ENCODE measurements at places on chromosomes 16 and 17.
A peak's percentile ranks its signal among the peaks of the same experiment; 100 is the strongest.

GRCh38 chr17:9644910-9645751 lies at the start of gene USP43:
Gene USP43 (plus strand): TSS chr17:9645517. CDS start chr17:9645633, 116 bp downstream.
- peak; percentile 67 for DNase-seq

DNA sequence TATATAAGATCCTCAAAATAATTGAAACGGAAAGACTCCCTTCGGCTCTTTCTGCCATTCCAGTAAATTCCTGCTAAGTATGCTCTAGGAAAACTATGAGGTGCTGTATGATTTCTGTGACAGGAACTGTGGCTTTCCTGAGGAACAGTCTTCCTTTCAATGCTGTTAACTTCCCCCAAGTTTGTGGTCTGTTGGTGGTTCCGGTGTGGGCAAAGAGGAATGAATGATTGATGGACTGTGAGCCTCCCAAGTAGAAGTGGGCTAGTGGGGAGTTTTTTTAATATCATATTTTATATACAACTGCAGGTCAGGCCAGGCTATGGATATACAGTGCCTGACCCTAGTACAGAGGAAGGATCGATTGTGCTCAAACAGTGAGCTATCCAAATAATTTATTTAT lies 560.7 kb upstream of the RBFOX1 start:
- DNase-seq = no peak

- no peak for DNase-seq
Observed at GRCh38 chr16:23384878-23385277, 68.1 kb downstream of the COG7 start.

- DNase-seq = no peak
Observed at GRCh38 chr17:81958633-81959342, 2.2 kb downstream of the NOTUM start.

GRCh38 chr17:77099997-77100396 lies 40.8 kb upstream of the SEC14L1 start:
- no peak for DNase-seq

DNA sequence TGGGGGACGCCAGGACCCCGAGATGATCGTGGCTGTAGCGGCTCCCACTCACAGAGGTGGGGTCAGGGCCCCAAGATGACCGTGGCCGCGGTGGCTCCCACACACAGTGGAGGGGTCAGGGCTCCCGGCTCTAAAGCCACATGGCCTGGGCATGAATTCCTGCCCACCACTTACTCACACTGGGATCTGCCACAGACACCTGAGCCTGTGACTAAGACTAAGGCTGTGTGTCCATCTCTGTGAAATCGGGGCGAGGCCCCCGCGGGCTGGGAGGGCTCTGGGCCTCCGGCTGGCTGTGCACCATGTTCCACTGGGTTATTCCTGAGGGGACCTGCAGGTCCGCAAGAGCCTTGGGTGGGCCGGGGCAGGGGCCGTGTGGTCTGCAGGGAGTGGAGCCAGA lies 18.5 kb downstream of the ZFPM1 start:
- DNase-seq = no peak

GRCh38 chr17:2060681-2061440 lies 6.0 kb downstream of the HIC1 start:
- DNase-seq = no peak

DNA sequence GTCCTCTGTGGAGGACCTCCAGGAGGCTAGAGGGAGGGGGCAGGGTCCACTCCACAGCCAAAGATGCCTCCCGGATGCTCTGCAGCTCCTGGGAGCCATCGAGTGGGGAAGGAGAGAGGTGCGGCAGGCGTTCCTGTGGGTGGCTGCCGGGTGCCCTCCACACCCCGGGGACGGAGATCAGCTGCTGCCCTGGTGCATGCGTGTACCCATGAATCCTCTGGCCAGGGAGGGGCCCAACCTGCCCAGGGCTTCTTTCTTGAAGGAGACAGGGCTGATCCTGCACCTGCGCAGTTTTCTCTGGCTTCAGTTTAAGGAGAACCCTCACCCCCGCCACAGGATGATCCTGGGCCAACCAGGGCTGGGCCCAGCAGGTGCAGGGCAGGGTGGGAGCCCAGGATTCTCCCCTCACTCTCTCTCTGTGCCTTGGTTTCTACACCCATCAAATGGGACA lies 33.5 kb upstream of the DOC2B start:
- no peak for DNase-seq

- DNase-seq = no peak
Observed at GRCh38 chr16:19722981-19723380, 4.9 kb downstream of the IQCK start.

DNA sequence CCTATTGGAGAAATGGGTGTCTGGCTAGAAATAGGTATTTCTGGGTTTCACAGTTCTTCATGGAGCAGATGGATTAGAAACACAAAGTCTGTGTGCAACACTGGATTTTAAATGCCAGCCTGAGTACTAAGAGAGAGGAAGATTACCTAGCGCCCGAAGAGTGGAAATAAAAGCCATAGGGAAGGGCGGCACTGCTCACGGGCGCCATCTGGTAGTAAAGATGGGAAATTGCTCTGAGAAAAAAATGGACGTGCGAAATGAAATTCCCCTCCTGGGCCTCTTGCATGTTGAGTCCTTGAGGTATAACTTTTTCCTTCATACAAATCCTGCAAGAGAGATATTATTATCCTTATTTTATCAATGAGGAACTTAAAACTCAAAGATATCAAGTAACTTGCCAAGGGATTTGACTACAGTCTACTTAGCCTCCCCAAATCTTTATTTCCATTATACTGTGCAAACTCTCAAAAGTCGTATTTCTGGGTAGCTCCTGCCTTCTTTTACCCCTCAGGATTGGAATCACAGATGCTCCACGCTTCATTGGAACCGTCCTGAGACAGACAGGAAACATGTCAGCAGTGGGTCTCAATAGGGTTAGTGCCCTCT lies 72.8 kb downstream of the MMD start:
- DNase-seq = peak; percentile 74

DNA sequence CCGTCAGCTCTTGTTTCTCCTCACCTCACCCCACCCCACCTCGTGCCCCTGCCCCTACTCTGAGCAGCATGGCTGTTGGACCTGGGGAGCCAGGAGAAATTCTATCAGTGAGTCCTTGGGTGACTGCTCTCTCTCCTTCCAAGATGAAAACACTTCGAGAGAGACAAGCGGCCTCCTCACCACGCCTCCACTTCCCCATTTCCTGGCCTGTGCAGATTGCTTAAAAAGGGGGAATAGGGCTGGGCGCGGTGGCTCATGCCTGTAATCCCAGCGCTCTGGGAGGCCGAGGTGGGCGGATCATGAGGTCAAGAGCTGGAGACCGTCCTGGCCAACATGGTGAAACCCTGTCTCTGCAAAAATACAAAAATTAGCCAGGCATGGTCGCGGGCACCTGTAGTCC lies 9.5 kb downstream of the DLX4 start:
- no peak for DNase-seq

DNA sequence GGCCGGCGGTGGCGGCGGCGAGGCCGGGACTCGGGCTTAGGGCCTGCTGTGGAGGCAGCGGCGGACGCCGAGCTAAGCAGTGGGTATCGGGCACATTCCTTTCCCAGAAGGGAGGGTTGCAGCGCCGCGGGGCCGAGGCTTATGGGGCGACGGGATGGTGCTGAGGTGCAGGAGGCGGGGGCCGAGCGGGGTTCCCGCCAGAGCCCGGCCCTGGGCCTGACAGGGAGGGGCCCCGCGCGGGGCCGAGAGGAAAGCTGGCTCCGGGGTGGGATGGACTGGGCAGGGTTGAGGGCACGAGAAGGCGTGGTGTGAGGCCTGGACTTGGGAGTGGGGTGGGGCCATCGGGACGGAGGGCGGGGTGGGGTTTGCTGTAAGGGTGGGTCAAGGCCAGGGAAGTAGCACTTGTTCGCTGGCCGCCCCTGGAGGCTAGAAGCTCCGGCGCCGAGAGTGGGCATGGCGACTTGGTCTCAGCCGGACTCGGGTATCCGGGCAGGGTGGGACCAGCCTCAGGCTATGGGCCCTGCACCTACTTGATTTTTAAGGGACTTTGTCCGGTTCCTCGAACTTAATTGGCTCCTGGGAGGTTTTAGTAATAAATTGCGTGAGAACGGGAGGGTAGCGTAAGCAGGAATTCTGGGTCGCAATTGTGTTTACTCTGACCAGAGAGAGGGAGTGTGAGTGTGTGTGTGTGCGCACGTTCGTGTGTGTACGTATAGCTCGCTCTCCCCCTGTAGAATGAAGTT lies 396 bp downstream of the NFE2L1 start:
- peak; percentile 71 for DNase-seq

DNA sequence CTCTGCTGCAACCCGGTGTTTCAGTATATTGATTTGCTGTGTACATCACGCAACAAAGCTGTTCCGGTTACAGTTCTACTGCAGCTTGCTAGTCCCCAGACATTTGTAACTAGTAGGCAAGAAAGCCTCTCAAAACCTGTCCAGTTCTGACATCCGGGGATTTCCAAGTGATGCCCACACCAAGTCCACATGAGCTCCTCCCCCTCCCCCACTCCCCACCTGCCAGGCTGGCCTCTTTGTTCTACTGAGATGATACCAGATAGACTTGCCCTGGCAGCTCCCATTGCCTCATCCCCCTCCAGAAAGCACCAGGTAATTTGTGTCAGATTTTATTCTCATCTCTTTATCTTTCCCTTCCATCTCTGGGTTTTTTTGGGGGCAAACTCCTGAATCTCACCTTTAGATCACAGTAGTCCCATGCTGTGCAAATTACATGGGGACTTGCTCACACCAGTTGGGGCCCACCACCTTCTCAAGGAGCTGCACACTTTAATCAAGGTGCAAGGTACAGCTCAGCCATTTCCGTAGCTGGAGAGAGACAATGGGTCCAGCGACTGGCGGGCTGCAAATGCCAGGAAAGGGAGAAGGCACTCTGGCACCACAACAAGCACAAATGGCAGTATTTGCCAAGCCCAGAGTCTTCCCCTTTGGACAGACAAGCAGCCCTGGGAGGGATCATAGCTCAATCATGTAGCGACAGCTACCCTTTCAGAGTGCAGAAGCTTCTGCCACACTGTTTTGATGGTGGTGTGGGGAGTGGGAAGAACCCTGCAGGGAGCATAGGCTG lies 183.1 kb downstream of the CYLD start:
- DNase-seq = no peak

- DNase-seq = no peak
Observed at GRCh38 chr17:72602517-72603419, 481.9 kb downstream of the SOX9 start.

All from activated effector memory CD4-positive, alpha-beta T cell treated with anti-CD3 and anti-CD28 coated beads, Interleukin-2, amount 50 U/mL, for 16 hours (primary cell).